Esophagus mucosa (tissue), 1 donor: ENCODE measurements at places on chromosomes 13 and 19. TPM values are rescaled to one million over a fixed set of nuclear protein-coding genes. Genes with fewer than 3 reads are reported as not detected.

DNA sequence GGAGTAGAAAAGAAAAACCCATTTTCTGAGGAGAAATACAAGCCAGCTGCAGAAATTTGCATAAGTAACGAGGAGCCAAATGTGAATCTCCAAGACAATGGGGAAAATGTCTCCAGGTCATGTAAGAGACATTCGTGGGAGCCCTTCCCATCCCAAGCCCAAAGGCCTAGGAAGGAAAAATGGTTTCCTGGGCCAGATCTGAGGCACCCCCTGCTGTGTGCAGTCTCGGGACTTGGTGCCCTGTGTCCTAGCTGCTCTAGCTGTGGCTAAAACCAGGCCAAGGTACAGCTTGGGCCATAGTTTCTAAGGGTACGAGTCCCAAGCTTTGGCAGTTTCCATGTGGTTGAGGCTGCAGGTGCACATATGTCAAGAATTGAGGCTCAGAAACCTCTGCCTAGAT lies 444.9 kb downstream of the PCDH20 start:
- no peak for ATAC-seq

DNA sequence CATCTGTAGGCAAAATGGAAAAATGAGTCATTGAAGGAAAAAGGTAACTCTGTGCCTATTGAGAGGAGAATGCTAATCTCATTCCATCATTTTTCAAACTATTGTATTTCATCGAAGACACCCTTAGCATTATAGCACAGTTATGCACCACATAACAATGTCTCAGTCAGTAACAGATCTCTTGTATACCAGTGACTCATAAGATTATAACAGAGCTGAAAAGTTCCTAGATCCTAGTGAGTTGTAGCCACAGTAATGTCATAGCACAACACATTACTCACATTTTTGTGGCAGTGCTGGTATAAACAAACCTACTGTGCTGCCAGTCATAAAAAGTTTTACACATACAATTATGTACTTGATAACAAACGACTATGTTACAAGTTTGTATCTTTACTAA lies 1077.6 kb downstream of the DIAPH3 start:
- no peak for ATAC-seq

GRCh38 chr19:1613146-1613545 lies 7.9 kb upstream of the UQCR11 start:
- ATAC-seq: no peak

DNA sequence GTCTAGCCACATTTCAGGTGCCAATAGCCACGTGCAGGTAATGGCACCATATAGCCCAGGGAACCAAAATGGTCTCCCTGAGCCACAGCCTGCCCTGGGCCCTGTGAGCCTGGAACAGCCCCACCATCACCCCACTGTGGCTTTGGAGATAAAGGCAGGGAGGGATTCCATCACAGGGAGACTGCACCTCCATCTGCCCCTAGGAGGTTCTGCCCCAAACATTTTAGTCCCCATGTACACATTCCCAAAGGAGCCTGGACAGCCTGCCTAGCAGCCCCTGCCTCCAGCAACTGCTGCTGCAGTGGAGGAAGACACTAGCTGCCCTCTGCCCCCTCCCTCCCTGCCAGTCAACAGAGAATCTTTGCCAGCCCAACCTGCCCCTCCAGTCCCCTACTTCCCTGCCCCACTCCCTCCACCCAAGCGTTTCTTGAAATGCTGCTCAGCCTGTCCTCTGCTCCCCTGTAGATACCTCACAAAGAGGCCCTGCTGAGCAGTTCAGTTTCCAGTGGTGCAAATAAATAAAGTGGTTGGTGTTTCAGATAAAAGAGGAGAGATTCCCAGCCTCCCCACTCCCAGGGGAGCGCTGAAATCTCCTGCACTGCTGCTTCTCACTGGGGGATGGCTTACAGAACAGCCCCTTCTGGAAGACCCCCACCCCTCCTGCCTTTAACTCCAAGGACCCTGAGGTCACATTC lies 921.8 kb downstream of the UQCRFS1 start:
- no peak for ATAC-seq

- no peak for ATAC-seq
Observed at GRCh38 chr13:44040818-44041100, 161.1 kb downstream of the LACC1 start.

GRCh38 chr19:5694167-5694955 lies 4.3 kb downstream of the RPL36 start:
- ATAC-seq: no peak

The CBARP gene
- 2.0 TPM for total RNA-seq

The MATK gene
- 0.24 TPM for total RNA-seq

The GAPDHS gene
- not detected for total RNA-seq

The SPACA4 gene
- 0.64 TPM for total RNA-seq
